ENCODE measurements at places on chromosomes 4 and X.

DNA sequence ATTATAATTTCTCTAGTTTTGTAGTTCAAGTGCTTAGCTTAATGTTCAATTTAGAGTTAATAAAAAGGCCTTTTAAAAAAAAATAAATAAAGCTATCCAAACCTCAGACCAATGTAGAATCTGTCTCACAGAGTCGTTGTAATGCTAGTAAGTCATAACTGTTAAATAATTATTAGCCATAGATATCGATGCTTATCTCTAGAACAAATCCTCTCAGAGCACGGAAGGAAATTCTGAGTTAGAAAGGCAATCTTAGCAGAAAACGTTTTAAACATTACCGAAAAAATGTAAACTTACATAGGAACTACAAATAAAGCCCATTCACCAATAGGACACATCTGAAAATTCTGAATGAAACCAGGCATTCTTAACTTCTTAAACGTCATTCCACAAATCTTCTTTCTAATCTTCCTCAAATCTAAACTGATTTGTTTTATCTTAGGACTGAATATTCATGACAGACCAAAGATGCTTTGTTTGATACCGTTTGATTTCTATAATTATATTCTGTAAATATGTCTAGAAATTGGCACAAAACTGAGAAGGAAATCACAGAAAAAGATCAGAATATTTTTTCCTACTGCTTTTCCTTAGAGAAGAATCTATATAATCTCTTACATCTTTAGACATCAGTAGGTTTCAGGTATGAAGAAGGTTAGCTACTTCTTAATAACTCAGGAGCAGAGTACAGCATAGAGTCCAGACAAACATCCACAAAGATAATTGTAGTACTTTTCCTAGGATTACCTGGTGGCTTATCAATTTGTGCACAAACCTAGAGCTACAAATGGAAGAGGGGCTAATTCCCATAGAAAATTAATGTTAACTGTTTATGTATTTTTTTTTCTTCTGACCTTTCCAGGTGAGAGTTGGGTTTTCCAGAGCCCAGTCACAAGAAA, 140.7 kb downstream of the BTC start:
- H3K36me3 ChIP-seq, result no peaks in the 10 kb centered on the region
- H3K27ac ChIP-seq, result no peak overlapping the region
- H3K27me3 ChIP-seq, result no peaks in the 10 kb centered on the region
- DNase-seq, result no peak

DNA sequence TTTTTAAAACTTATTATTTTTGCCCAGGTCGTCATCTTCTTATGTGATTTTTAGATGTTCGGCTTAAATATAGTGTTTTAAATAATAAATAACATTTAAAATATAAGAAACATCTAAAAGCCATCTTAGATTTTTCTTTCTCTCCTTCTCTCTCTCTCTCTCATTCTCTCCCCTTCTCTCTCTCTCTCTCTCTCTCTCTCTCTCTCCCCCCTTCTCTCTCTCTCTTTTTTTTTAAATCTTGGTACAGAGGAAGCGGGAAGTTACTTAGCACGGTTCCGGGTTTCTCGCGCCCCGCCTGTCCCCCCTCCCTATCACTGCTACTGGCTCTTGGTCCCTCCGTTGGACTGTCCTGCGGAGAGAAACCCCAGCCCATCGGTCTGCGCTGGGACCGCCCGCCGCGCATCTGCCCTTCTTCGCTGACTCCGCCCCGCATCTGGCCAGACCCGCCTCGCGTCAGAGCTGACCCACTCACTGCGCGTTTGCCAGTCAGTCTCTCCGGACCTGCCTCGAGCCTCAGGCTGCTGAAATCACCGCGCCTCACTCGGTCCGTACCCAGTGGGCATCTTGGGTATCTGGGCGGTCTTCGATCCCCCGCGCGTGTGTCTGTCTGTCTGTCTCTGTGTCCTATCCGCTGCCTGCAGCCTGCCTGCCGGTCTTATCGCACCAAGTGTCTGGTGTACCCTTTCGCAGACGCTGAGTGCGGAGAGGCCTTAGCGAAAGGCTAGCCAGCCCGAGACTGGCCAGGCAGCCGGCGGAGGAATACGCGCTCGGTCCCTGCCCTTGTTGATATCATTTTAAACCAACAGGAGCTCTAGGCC, at the start of gene PABPC5:
Gene PABPC5 (plus strand): TSS at position 489 of the 818 bp plus-strand sequence. CDS start 739 bp downstream, outside the sequence.
- peak within 1 kb of the TSS; percentile 92 for H3K4me3 ChIP-seq
- H3K4me1 ChIP-seq, result no peaks in the 10 kb centered on the region
- peak; percentile 72 for DNase-seq
- H3K27me3 ChIP-seq, result no peaks in the 10 kb centered on the region
- H3K27ac ChIP-seq, result peak within 1 kb of the TSS; percentile 67

- no peaks in the 10 kb centered on the region for H3K36me3 ChIP-seq
- H3K27me3 ChIP-seq, result peaks cover 4% of the 10 kb centered on the region
- no peak overlapping the region for H3K4me3 ChIP-seq
Measured at GRCh38 chrX:23317799-23318724, 16.6 kb upstream of the PTCHD1 start.

GRCh38 chr4:187656959-187657358, 338.6 kb upstream of the ZFP42 start:
- H3K4me1 ChIP-seq, result no peaks in the 10 kb centered on the region
- DNase-seq, result no peak
- no peak overlapping the region for H3K27ac ChIP-seq
- H3K27me3 ChIP-seq, result peaks cover 3% of the 10 kb centered on the region
- H3K36me3 ChIP-seq, result peaks cover 6% of the 10 kb centered on the region
- H3K4me3 ChIP-seq, result no peak overlapping the region

GRCh38 chr4:187477224-187477623, 518.3 kb upstream of the ZFP42 start:
- H3K27me3 ChIP-seq, result no peaks in the 10 kb centered on the region
- H3K4me3 ChIP-seq, result no peak overlapping the region
- no peak for DNase-seq
- H3K36me3 ChIP-seq, result no peaks in the 10 kb centered on the region
- peaks cover 3% of the 10 kb centered on the region for H3K4me1 ChIP-seq
- H3K27ac ChIP-seq, result no peak overlapping the region

GRCh38 chr4:123546573-123547060, 150.0 kb downstream of the SPRY1 start:
- H3K4me3 ChIP-seq, result no peak overlapping the region
- DNase-seq, result no peak
- H3K36me3 ChIP-seq, result no peaks in the 10 kb centered on the region
- H3K27me3 ChIP-seq, result peaks cover 3% of the 10 kb centered on the region

GRCh38 chr4:171929477-171929876, 116.3 kb downstream of the GALNTL6 start:
- no peaks in the 10 kb centered on the region for H3K27me3 ChIP-seq
- no peak overlapping the region for H3K27ac ChIP-seq
- no peak for DNase-seq
- no peak overlapping the region for H3K4me3 ChIP-seq
- no peaks in the 10 kb centered on the region for H3K36me3 ChIP-seq
- no peaks in the 10 kb centered on the region for H3K4me1 ChIP-seq

GRCh38 chr4:144782345-144782744, 136.4 kb downstream of the HHIP start:
- H3K27me3 ChIP-seq, result no peaks in the 10 kb centered on the region
- DNase-seq, result no peak
- H3K4me1 ChIP-seq, result peaks cover 5% of the 10 kb centered on the region
- no peak overlapping the region for H3K27ac ChIP-seq
- H3K36me3 ChIP-seq, result no peaks in the 10 kb centered on the region
- no peak overlapping the region for H3K4me3 ChIP-seq

DNA sequence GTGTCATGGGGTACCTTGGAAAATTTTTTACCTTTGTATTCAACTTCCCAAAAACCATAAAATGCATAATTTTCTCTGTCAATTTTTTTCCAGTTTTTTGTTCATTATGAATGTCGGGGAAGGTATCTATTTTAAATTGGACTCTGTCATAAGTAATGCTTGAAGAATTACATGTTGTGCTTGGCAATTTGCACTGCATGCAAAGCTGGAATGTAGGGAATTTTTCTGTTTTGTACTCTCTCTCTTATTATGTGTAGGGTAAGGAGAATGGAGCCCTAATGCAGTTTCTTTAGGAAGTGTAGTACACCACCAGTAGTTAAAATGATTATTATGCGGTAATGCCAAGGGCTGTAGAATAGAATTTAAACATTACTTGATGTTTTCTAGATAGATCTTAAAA, 137.7 kb upstream of the LIMCH1 start:
- peaks cover 32% of the 10 kb centered on the region for H3K4me1 ChIP-seq
- no peak for DNase-seq
- no peak overlapping the region for H3K27ac ChIP-seq
- H3K4me3 ChIP-seq, result no peak overlapping the region

GRCh38 chrX:22396408-22396807, 123.7 kb downstream of the CBLL2 start:
- no peaks in the 10 kb centered on the region for H3K27me3 ChIP-seq
- H3K4me1 ChIP-seq, result no peaks in the 10 kb centered on the region
- no peak for DNase-seq
- no peak overlapping the region for H3K27ac ChIP-seq
- no peaks in the 10 kb centered on the region for H3K36me3 ChIP-seq

DNA sequence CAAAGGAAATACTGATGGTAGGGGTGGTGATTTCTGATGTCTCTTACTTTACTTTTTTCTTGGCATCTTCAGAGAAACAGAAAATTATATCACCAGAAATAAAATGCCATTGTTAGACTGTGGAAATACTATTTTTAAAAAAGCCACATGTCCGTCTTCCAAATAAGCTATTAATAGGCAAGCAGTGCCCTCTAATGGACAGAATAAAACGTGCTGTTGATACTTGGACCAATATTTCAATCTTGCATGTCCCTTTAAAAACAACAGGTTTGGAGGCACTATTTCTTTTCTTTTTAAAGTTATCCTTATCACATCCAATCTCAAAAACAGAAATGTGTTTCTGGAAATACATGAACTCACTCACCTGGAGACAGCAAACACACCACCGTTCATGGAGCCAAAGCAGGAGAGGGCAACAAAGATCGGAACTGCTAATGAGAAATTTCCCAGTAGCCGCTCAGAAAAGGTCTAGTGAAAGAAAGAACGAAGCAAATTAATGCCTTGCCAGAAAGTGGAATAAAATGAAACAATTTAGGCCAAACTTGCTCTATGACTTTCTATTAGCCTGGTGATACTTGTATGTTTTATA, 59.2 kb downstream of the SLC7A11 start:
- no peaks in the 10 kb centered on the region for H3K27me3 ChIP-seq
- H3K27ac ChIP-seq, result no peak overlapping the region
- H3K4me3 ChIP-seq, result no peak overlapping the region
- H3K4me1 ChIP-seq, result peaks cover 13% of the 10 kb centered on the region

DNA sequence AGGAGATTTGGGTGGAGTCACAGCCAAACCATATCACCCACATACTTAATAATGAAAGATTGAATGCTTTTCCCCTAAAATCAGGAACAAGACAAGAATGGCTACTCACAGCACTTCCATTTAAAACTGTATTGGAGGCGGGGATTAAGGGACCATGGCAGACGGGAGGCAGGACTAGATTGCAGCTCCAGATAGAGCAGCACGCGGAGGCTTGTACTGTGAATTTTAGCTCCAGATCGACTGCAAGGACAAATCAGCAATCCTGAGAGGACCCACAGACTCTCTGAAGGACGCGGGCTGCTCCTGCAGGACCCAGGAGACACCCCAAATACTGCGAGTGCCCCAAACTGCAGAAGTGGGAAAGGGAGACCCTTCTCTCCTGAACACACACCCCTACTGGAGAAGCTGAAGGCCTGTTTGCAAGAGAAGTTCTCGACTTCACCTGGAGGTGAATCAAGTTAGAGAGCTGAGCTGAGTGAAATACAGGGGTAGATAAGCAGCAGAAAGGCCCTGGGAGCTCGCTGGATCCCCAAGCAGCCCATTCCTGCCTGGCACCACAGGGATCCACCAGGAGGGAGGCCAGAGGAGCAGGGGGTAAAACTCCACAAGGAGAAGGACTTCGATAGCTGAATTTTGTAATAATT, 207.4 kb upstream of the INTU start:
- H3K4me1 ChIP-seq, result no peaks in the 10 kb centered on the region
- DNase-seq, result no peak
- no peak overlapping the region for H3K4me3 ChIP-seq
- H3K27ac ChIP-seq, result no peak overlapping the region
- H3K36me3 ChIP-seq, result no peaks in the 10 kb centered on the region
- peaks cover 3% of the 10 kb centered on the region for H3K27me3 ChIP-seq

DNA sequence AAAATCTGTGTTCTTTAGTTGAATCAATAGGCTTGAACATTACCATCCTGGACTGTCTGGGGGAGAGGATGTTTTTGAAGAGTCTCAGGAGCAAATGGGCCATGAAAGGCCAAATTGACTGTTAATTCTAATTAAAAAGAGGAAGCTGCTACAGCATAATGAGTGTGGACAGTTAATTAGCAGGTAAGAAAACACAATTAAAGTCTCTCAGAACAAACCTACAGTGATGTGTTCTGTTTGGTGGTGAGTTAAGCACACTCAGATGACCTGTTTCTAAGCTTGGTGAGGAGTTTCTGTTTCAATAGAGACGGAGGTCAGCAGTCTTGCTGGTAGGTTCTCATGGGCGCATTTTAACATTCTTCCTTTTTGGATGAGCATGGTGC, 68.1 kb downstream of the DRD5 start:
- no peak for DNase-seq
- H3K4me3 ChIP-seq, result no peak overlapping the region

DNA sequence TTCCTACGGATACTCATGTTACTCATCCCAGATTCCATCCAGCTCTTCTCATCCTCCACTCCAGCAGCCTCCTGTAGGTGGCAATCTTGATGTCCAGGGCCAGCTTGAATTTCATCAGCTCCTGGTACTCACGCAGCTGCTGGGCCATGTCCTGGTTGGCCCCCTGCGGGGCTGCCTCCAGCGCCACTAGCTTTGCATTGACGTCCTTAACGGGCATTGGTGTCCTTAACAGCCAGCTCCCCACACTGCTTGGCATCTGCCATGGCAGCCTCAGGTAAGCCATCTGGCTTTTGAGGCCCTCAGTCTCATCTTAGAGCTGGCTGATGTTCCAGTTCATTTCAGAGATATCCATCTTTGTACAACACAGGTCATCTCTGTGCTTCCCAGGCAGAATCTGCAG, 223.7 kb downstream of the FGF13 start:
- no peaks in the 10 kb centered on the region for H3K36me3 ChIP-seq
- no peak overlapping the region for H3K27ac ChIP-seq
- H3K27me3 ChIP-seq, result peaks cover 1% of the 10 kb centered on the region
- no peak for DNase-seq

- H3K4me3 ChIP-seq, result no peak overlapping the region
- no peaks in the 10 kb centered on the region for H3K27me3 ChIP-seq
- no peak overlapping the region for H3K27ac ChIP-seq
- H3K36me3 ChIP-seq, result no peaks in the 10 kb centered on the region
- no peaks in the 10 kb centered on the region for H3K4me1 ChIP-seq
- DNase-seq, result no peak
Measured at GRCh38 chr4:104025251-104025650, 305.5 kb upstream of the TACR3 start.

DNA sequence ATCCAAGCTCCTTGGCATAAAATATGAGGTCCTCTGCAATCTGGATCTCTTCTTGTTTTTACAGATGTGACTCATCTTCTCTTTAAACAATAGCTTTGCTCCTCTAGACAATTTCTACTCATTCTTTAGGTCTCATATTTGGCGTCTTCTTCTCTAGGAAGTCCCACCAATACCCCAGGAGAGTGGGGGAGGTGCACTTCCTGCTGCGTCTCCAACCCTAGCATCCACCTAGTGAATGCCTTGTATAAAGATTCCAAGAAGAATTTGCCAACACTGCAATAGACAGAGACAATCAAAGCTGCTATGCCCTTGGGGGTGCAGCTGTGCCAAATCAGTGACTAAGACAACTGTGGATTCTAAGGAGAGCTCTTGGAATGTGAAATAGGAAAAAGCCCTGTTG, 45.7 kb upstream of the SLC10A7 start:
- no peak for DNase-seq
- H3K4me1 ChIP-seq, result peaks cover 3% of the 10 kb centered on the region
- H3K36me3 ChIP-seq, result no peaks in the 10 kb centered on the region
- no peak overlapping the region for H3K27ac ChIP-seq
- H3K4me3 ChIP-seq, result no peak overlapping the region

Measured in endothelial cell (in vitro differentiated cells).